ENCODE measurements at places on chromosomes 5 and 9.

- no peak for DNase-seq
These were observed 30.5 kb upstream of the HK3 start for GRCh38 chr5:176929654-176930053.

DNA sequence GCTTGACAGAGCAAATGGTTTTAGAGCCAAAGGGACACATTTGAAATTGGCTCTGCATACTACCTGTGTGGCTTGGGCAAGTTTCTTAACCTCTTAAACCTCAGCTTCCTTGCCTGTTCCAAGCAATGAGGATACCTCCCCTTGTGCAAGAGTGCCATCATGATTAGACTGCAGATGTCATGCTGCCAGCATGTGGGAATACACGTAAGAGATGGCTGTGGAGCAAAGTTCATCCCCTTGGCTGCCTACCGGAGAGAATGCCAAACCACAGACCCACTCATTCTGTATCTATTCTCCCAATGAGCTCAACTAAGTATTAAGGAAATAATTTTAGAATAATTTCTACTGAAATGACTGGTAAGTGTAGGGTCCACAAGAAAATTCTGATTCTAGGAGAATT is 101.3 kb downstream of the WDR41 start:
- DNase-seq = no peak

DNA sequence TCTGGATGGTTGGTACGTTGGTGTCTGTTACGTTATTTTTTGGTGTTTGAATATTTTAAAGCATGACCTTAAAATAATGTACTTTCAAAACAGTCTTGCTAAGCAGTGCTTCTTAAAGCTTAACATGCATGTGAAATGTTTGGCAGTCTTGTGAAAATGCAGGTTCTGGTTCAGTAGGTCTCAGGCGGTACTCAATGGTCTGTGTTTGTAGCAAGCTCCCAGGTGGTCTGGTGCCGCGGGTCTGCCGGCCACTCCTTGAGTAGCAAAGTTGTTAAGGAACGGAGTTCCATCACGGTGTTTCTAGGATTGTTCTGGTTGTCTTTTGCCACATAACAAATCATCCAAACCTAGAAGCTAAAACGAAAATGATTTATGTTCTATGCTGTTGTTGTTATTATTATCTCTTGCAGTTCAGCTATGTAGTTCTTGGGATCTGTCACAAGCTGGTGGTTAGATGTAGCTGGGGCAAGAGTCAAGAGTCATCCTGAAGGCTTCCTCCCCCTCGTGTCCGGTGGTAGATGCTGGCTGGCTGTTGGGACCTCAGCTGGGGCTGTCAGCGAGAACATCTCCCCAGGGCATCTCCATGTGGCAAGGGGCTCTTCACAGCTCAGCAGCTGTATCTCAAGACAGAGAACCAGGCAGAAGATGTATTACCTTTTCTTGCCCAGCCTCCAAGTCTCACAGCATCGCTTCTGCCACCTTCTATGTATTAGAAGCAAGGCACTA is 186.8 kb downstream of the PALM2AKAP2 start:
- no peak for DNase-seq

DNA sequence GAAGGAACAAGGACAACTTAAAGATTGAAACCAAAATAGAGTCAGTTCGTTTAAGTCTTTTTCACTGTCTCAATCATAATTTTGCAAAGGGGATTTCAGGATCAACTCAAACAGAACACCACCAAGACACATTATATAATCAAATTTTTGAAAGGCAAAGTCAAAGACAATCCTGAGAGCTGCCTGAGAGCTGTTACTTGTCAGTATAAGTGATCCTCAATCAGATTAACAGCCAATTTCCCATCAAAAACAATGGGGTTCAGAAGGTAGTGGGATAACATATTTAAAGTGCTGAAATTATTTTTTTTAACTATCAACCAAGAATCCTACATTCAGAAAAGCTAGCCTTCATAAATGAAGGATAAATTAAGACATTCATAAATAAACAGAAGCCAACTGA is 19.3 kb upstream of the ABO start:
- no peak for DNase-seq

GRCh38 chr5:139105621-139106071 is 92.5 kb downstream of the SIL1 start:
- DNase-seq = no peak

GRCh38 chr9:137241490-137242268 is 592 bp downstream of the TUBB4B start:
- peak; percentile 57 for DNase-seq

GRCh38 chr5:6496207-6496584 is 47.5 kb downstream of the UBE2QL1 start:
- no peak for DNase-seq

DNA sequence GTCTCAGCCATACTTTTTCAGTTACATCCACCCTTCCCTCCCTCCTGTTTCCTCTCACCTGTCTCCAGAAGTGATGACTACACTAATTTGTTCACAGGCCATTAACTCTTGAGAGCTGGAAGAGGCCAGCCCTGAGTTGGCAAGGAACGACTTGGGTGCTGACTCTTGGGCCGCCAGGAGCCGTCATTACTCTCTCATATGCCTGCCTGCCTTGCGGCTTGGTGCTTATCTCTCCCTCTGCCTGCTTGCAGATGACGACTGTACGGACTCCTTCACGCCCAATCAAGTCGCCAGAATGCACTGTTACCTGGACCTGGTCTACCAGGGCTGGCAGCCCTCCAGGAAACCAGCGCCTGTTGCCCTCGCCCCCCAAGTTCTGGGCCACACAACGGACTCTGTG is 66.1 kb downstream of the PAPPA start:
- DNase-seq = no peak

- no peak for DNase-seq
These were observed 24.6 kb downstream of the PIK3R1 start for GRCh38 chr5:68240202-68240601.

Data from stimulated activated CD8-positive, alpha-beta memory T cell treated with anti-CD3 and anti-CD28 coated beads, Interleukin-4, amount 100 ng/mL, for 1 hour (primary cell).